ENCODE measurements at places on chromosomes 6 and 20.

DNA sequence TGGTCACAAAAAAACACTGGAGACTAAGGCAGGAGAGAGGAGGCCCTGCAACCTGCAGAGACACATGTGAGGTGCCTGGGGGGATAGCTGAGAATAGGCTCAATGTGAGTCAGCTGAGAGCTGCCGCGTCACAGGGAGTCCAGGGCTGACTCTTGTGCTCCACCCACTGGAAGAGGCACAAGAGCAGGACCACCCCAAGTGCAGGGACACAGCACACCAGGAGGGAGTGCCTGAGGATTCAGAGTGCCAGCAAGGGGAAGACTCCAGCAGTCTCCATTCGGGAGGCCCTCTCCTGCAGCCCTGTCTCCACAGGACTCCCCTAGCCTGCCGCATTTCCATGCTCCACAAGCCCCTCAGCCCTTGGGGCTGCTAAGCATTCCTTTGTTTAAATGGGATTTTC lies 105.5 kb downstream of the HUS1B start:
- DNase-seq = no peak

- no peak for DNase-seq
These were observed 111.5 kb downstream of the SESN1 start for GRCh38 chr6:108983151-108983550.

- no peak for DNase-seq
These were observed 134.6 kb downstream of the SOBP start for GRCh38 chr6:107624541-107624940.

DNA sequence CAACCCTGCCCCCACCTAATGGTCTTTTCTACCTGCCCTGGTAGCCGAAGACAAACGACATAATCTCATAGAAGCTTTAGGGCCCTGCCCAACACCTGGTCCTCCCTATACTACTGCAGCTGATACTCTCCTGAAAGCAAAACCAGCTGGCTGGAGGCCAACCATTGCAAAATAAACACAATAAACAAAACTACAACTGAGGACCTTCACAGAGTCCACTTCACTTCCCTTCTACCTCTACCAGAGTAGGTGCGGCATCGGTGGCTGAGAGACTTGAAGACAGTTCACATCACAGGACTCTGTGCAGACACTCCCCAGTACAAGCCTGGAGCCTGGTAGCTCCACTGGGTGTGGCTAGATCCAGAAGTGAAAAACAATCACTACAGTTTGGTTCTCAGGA lies 476.2 kb downstream of the MMUT start:
- DNase-seq = no peak

- DNase-seq = no peak
These were observed 28.7 kb downstream of the SNHG17 start for GRCh38 chr20:38406476-38406875.

DNA sequence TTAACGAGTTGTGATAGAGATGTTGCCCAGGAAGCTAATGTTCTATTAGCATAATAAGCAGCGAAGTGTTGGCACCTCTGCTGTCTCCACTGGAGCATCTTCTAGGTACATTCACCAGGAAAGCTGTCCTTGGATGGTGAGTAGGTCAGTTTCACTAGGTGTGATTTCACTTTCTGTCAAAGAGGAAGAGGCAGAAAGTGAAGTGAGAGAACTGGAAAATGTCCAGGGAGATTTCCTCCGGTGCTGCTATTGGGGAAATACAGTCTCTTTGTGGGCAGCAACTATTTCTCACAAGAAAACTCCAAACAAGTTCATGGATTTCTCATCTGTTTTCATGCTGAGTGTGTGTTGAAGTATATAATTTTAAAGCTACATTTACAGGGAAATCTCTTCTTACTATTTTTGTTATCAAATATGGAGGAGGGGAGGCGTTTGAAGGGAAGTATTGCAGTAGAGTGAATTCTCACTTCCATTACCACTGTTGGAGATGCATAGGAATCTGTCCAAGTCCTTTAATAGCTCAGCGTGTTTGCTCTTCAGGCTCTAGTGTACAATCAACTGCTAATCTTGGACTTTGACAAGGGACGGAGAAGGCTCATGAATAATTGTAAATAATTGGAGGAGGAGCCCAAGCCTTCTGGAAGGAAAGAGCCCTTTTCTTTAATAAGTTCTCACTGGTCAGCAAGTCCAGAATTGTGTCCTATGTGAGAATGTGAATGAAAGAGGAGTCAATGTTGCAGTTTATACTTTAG lies 16.1 kb upstream of the TSBP1 start:
- DNase-seq = no peak

DNA sequence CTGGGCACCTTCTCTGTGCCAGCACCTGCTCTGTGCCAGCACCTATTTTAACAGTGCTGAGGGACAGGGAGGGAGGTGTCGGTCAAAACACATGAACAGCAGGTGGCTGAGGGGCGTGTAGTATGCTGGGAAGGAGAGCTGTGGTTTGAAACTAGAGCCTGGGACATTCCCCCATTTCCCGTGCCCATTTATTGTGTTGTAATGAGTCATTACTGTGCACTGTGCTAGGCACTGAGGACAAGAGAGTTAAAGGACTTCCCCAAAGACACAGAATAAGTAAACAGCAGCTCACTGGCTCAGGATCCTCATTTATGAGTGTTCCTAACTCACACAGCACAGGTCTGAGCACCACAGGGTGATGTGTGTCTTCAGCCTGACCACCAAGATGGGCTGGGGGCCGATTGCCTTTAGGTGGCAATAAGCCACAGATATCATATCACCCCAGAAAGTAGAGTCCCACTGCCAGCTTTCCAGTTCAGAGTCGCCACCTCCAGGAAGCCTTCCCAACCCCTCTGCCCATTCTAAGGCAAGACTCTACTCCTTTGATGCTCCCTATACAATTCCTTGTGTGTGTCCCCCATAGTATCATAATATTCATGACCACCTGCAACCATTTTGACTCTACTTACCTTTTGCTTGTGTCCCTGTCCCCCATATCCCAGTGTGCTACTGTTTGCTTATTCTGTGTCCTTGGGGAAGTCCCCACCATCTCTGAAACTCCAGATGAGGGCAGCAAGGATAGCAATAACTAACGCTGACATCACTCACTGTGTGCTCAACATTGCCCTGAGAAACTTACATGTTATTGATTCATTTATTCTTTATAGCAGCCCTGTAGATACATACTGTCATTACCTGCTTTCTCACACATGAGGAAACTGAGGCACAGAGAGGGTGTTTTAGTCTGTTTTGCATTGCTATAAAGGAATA lies 87.3 kb downstream of the TOX2 start:
- no peak for DNase-seq

DNA sequence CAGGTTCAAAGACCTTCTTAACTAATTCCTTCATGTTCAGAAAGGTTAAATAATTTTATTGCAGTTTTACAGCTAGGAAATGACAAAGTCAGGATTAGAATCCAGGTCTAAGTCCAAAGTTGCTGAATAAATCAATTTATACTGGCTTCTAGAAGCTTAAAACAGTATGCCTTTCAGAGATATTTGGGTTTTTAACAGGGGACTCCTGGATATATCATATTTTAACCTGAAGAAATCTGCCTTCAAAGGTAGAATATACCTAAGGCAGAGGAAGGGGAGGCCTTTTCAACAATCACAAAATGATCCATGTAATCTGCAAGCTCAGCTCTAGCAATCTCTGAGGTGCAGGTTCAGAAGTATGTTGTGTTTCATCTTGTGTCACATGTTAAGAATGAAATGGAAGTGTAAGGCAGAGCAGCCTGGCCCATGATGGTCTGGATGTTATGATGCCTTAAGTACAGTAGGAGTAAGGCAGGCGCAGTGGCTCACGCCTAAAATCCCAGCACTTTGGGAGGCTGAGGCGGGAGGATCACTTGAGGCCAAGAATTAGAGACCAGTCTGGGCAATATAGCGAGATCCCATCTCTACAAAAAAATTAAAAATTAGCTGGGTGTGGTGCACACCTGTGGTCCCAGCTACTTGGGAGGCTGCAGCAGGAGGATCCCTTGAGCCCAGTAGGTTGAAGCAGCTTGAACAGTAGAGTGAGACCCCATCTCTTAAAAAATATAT lies 123.9 kb downstream of the SOBP start:
- DNase-seq = no peak

GRCh38 chr6:70680396-70680795 lies 12.7 kb downstream of the SMAP1 start:
- no peak for DNase-seq

GRCh38 chr20:9051508-9051907 lies 17.4 kb upstream of the PLCB4 start:
- no peak for DNase-seq

GRCh38 chr20:57514273-57514751 lies 10.6 kb downstream of the CTCFL start:
- DNase-seq = no peak

DNA sequence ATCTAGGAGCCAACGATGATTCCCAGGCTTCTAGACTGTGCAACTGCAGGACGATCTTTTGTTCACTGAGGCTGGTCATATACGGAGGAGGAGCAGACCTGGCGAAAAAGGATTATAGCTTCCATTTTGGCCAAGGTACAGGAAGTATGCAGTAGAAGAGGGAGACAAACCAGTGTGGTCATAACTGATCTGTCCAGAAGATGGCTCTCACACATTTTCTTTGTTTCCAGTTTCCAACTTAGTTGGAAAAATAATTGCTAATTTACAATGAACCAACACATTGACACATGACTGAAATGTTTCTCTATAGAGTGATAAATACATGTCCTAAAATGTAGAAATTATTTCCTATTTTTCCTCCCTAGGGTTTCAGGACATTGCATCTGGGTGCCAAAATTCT lies 364.1 kb upstream of the BTBD3 start:
- DNase-seq = no peak

DNA sequence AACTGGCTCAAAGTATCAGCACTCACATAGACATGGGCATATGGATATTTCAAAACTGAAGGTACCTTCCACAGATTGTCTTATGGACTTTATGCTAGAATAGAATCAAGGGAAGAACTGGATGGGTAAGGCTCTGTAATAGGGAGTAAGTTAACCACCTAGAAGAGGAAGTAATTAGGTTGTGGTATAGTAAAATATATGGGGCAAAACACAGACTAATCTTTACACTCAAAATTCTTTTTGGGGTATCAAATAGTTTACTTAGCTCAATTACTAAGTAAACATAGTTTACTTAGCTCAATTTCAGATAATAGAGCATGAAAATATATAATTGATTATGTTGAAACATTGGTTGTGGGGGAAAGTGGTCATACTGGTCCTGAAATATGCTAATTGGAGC lies 94.2 kb upstream of the ATXN1 start:
- no peak for DNase-seq

GRCh38 chr6:12297363-12298016 lies 7.3 kb downstream of the EDN1 start:
- no peak for DNase-seq

- DNase-seq = no peak
These were observed 7.8 kb upstream of the MRS2 start for GRCh38 chr6:24394780-24395437.

DNA sequence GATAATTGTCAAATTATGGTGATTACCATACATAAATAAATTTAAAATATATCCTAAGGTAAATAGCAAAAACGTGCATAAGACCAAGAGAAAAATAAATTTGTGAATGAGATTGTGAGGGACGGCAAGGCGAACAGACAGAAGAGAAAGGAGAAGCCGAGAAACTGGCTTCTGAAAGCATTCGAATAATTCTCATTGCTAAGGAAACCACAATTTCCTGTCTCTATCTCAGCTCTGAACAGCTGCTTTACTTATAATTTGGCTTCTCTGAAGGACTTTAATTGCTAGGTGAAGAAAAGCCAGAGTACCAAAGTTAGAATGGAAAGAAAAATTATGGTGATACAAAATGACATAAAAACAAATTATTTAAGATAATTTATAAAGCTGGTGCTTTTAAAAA lies 79.0 kb upstream of the RGS17 start:
- DNase-seq = no peak

GRCh38 chr6:93675856-93676417 lies 256.6 kb upstream of the EPHA7 start:
- no peak for DNase-seq
